ENCODE measurements at places on chromosomes 12 and 14.

DNA sequence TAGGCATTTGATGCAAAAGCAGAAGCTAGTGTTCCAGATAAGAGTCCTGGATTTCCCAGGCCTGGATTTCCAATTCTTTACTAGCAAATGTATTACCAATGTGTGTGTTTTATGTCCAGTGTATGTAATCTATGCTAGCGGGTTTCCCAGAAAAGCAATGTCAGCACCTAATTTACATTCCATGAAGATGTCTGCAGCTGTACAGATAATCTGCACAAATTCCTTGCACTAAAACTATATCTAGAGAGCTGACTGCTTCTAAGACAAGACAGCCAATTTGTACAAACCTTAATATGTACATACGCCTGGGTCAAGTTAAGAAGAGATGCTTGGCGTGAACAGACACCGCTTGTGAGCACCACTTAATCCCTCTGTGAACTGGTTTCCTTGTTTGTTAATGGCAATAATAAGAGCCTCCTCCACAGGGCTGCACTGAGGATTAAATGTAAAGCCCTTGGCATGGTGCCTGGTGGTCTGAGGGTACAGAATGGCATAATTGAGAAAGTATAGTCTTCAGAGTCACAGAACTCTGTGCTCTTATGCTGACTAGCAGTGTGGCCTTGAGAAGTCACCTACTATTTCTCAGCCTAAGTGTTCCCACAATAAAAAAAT, 185.6 kb downstream of the EPS8 start:
- DNase-seq = no peak

GRCh38 chr12:57215668-57216013, 953 bp upstream of the NXPH4 start:
- DNase-seq = no peak

GRCh38 chr12:19447386-19447785, 8.1 kb downstream of the AEBP2 start:
- DNase-seq = no peak

DNA sequence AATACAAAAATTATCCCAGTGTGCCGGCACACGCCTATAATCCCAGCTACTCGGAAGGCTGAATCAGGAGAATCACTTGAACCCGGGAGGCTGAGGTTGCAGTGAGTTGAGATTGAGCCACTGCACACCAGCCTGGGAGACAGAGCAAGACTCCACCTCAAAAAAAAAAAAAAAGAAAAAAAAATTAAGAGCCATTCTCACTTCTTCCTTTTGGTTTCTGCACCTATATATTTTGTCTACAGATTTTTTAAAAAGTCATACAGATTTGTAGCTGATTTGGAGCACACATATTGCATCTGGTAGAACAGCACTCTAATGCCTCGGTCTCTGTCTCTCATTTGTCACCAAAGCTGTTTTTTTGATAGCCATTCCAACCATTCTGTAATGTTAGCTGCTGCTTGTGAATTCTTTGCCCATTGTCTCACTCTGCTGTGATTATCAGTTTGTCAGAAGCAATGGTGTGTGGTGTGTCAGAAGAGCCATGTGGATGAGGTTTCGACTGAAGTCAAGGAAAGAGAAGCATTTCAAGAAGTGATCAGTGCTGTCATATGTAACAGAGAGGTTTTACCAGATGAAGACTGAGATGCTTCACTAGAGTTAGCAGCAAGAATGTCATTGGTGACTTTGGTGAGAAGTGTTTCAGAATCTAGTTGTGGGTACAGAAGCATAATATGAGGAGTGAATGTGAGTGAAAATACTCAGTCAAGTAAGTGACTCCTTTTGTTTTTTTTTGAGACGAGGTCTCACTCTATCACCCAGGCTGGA, 8.7 kb upstream of the KTN1 start:
- DNase-seq = no peak

DNA sequence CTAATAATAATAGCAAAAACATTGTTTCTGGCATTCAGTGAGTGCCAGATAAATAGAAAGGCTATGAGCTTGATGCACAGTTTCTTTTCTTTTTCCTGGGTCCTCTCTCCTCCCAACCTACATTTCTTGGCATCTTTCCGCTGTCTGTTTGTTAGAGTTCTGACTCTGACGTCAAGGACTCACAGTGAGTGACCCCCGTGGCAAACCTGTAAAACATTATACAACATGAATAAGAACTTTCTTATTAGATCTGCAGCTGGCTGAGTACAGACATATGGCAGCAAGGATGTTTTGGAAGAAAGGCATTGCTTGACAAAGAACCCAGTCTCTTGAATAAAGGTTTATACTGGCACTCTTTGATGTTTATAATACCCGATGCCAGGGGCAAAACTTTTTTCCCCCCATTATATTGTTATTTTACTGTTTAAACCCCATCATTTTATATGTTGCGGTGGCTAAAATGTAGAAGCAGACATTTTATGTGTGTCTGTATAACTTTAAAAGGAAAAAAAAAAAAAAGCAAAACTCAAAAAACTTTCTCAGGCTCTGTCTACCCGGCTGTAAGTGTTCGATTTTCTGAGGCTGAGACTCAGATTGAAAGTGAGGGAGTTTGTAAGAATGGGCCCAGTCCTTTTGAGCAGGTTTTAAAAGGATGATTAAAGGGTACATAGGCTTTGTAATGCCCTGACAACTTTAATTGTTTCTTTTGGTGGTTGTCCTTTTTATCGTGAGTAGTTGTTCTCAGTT, 159.3 kb downstream of the PDE3A start:
- no peak for DNase-seq

- no peak for DNase-seq
Observed at GRCh38 chr12:116670859-116671258, 67.0 kb downstream of the SPRING1 start.

GRCh38 chr14:72000907-72001306, 68.7 kb downstream of the RGS6 start:
- peak; percentile 21 for DNase-seq

- no peak for DNase-seq
Observed at GRCh38 chr12:114850661-114851275, 166.8 kb upstream of the TBX3 start.

- no peak for DNase-seq
Observed at GRCh38 chr14:22814941-22815713, at the start of gene SLC7A7. TSS of gene SLC7A7 (minus strand) at chr14:22815435. CDS start at chr14:22813398, 2,037 bp downstream.

- no peak for DNase-seq
Observed at GRCh38 chr14:76773188-76773885, 12.1 kb downstream of the VASH1 start.

GRCh38 chr12:53950437-53950773, 4.3 kb upstream of the HOXC12 start:
- DNase-seq = no peak

DNA sequence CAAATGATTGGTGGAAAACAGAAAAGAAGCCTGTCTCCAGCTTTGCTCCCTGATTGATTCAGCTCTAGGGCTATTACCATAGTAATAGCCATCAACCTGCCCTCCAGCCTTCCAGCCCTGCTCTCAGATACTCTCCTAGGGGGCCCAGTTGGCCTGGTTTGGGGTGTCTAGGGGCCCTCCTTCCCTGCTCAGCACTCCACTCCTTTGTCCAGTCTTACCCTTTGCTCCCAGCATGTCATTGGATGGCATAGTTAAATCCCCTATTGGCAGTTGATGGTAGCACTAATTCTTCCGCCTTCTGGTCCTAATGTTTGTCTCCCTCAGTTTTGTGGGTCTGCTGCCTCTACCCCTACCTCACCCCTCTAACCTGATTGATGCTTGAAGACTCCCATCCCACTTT, 175.4 kb upstream of the PELI2 start:
- no peak for DNase-seq

- no peak for DNase-seq
Observed at GRCh38 chr14:69873877-69874780, 5.1 kb upstream of the SMOC1 start.

- no peak for DNase-seq
Observed at GRCh38 chr14:64186231-64187129, 107.7 kb downstream of the ESR2 start.

DNA sequence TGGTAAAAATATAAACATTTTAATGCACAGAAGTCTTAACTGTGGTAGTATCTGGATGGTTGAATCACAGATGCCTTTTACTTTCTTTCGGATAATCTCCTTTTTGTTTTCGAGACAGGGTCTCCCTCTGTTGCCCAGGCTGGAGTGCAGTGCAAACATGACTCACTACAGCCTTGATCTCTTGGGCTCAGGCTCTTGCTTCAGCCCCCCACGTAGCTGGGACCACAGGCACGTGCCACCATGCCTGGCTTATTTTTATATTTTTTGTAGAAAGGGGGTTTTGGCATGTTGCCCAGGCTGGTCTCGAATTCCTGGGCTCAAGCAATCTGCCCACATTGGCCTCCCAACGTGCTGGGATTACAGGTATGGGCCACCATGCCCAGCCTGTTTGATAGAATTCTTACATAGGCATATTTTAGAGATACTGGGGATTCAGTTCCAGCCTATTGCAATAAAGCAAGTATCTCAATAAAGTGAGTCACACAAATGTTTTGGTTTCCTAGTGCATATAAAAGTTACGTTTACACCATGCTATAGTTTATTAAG, 99.2 kb downstream of the SNAPC1 start:
- DNase-seq = no peak

GRCh38 chr12:119055977-119056376, 74.6 kb downstream of the SRRM4 start:
- no peak for DNase-seq

DNA sequence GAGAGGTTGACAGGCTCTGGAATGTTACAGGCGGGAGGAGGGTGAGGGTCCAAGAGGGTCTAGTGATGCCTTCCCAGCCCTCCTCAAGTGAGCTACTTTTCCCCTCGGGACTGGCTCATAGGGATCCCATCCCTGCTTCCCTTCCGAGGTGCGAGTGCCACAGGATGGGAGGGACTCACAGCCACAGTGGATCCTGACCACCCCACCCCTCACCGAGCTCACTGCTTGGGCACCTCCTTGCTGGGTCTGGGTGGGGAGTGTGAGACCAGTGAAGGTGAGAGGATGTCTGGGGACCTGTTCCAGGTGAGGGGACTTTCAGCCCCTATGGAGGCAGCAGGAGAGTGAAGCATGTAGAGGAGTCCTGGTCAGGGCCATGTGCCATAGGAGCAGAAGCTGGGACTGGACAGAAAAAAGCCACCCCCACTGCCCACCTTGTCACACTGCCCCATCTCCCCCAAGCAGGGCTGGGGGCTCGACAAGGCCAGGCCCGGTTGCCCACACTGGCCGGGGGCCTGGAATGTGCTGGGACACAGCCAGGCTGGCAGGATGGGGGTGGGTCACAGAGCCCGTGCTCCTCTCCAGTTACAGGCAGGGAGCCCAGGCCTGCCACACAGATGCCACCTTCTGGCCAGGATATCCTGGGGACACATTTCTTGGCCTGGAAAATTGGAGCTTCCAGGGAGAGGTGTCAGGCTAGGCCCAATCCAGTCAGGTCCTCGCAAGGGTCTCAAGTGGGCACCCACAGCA, 1.7 kb upstream of the TNS2 start:
- peak; percentile 54 for DNase-seq

DNA sequence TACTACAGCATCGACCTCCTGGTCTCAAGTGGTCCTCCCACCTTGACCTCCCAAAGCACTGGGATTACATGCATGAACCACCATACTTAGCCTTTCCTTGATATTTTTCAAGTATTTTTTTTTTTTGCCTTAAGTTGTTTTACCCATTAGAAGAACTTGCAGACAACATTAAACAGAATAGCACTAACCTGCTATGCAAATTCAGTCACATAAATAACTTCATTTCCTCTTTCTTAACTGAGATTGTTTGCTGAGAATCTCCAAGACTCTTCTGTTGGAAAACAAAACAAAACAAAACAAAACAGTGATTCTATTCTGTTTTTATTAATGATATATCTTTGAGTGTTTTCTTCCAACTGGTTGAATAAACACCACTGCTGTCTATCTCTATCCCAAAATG, 115.9 kb upstream of the IFNG-AS1 start:
- no peak for DNase-seq

- no peak for DNase-seq
Observed at GRCh38 chr12:91249054-91249453, 66.4 kb upstream of the DCN start.

- no peak for DNase-seq
Observed at GRCh38 chr12:52862023-52862422, 13.2 kb upstream of the KRT78 start.

DNA sequence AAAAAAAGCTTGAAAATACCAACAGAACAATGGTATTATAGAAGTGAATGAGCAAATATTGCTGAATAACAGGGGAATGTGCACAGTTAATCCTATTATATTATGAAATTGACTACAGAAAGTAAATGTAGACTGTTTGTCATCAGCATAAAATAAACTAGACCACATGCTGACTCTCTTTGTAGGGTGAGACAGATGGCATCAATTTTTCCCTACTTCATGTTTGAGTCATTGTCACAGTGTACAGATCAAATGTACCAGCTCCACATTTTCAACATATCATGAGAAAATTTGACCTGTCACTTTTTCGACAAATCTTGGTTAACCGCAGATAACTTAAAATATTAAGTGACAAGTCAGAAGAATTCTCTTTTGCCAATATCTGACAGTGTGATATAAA, 421.0 kb downstream of the RPL10L start:
- DNase-seq = no peak

DNA sequence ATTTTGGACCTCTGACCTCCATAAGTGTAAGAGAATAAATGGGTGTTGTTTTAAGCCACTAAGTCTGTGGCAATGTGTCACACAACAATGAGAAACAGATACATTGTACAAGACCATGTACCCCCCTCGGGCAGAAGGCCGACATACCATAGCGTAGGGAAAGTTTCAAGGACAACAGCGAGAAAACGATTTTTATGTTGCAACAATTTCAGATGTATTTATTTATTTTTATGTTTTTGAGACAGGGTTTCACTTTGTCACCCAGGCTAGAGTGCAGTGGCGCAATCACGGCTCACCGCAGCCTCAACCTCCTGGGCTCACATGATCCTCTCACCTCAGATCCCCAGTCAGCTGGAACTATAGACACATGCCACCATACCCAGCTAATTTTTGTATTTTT, 136.4 kb upstream of the NCOR2 start:
- DNase-seq = no peak

DNA sequence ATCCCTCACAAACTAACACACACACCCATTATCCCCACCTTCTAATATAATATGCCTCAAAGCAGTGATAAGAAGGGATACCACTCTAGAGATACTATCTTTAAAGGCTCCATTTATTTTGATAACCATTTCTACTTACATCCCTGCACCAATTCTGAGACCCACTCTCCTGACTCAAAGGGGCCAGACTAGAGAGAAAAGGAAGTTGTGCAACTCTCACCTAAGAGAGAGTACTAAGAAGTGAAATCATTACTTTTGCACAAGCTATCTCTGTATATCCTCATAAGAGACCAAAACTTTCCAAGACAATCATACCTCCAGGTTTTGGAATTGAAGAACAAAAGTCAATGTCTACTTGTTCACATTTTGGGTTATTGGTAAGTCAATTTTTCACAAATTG, 45.4 kb upstream of the USP15 start:
- DNase-seq = no peak

- DNase-seq = no peak
Observed at GRCh38 chr12:56988207-56988739, 18.1 kb downstream of the ZBTB39 start.

DNA sequence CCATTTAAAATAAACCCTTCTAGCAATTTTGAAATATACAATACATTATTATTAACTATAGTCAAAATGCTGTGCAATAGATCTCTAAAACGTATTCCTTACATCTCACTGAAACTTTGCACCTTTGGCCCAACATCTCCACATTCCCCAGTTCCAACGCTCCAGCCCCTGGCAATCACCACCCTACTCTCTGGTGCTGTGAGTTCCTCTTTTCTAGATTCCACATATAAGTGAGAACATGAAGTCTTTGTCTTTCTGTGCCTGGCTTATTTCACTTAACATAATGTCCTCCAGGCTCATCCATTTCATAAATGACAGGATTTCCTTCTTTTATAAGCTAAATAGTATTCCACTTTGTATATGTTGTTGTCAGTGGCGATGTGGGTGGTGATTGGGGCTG, 194.7 kb upstream of the RTL1 start:
- no peak for DNase-seq

- DNase-seq = no peak
Observed at GRCh38 chr14:101001311-101002069, 98.0 kb upstream of the RTL1 start.

Data from amygdala (tissue), 56 donors.